NCI-H1436 treated with DMSO at 0.1 percent for 48 hours (cell line): ENCODE measurements at places on chromosomes 4 and X.

DNA sequence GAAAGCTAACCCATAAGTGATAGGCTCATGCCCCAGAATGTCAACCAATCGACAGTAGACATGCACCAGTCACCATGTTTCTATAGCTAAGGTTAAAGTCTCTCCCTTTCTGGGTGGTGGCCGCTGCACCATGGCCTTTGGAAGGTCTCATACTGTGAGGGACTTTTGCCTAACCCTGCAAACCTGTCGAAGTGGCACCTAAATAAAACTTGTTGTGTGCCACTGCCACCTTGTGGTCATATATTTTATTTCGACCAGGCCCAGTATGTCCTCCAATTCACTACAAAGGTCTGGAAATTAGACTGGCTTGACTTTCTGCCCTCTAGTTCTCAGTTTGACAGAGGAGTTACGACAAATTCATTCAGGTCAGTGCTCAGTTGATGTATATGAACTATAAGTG, 163.1 kb downstream of the SMARCA1 start:
- no peak for DNase-seq

GRCh38 chrX:143570782-143571181, 53.5 kb upstream of the SPANXN3 start:
- no peak for DNase-seq

DNA sequence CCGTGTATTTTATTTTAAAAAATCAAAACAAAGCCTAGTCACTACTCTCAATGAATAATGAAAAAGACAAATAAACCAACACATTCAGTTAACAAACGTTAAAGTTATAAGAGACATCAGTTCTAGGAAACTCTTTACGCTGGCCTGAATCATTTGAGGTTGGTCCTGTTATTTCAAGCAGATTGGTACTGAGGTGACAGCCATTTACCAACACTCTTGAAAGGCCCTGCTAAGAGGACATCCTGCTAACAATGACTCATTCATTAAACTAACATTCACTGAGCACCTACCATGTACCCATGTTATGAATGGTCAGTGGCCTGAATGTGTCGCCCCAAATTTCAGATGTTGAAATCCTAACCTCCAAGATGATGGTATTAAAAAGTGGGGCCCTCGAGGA, 57.1 kb upstream of the ADGRG2 start:
- DNase-seq, result no peak

DNA sequence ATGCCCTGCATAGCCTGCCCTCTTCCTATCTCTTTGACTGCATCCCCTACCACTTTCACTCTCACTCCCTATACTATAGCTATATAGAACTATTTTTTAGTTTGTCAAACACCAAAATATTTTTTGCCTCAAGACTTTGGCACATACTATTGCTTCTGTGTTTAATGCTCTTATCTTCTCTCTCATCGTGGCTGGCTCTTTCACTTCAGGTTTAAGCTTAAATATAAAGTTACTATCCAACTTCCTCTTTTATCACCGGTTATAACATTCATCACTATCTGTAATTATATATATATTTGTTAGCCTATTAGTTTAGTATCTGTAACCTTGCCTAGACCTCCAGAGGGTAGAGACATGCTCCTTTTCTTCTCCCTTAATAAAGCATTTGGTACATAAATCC, 11.5 kb upstream of the HMGB2 start:
- no peak for DNase-seq

DNA sequence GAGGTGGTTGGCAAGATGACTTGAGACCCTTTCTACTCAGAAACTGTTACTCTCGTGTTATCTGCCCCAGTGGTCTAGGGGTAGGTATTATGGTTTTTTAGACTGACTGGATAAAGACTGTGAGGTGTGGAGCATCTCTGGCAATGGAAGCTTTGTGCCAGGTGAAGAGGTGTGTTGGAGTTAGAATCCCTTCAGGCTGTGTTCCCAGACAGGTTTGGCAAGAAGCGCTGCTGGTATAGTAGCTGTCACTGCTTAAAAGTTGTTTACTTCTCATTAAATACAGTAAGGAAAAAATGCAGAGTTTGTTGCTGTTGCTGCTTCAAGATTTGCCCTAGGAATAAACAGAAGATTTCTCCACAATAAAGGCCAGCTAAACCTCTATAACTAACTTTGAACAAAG, 35.3 kb downstream of the AREG start:
- DNase-seq, result no peak

DNA sequence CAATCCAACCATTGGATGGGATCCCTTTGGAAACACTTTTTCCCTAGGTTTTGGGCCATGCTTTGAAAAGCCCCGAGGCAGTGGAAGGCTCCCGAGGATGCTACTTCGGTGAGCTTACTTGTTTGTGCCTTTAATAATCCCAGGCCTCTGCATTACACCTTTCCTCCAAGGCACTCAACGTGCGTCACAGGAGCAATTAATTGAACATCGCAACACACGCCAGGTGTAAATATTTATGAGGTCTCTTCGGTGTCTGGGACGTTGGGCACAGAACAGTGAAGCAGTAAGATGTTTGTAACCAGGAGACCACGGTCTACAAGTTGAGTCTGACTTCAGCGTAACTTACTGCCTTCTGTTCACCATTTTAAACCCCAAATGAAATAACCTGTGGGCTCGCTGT, 97.3 kb downstream of the CLNK start:
- DNase-seq, result no peak

DNA sequence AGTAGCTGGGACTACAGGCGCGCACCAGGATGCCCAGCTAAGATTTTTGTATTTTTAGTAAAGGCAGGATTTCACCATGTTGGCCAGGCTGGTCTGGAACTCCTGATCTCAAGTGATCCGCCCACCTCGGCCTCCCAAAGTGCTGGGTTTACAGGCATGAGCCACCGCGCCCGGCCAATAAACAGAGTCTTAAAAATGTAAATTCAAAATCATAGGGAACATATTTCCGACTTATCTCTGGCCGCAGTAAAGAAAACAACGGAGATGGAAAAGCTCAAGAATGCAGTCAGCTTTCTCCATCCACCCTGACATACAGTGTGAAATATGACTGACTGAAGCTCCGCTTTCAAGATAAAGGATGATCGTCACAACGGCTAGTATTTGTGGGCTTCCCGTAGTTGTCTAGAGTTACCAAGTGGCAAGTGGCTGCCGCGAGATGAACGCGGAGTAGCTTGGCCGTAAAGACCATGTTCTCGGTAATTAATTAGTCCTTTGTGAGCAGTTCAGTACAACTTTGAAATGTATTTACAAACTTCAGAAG, 495.1 kb upstream of the FAT1 start:
- no peak for DNase-seq

DNA sequence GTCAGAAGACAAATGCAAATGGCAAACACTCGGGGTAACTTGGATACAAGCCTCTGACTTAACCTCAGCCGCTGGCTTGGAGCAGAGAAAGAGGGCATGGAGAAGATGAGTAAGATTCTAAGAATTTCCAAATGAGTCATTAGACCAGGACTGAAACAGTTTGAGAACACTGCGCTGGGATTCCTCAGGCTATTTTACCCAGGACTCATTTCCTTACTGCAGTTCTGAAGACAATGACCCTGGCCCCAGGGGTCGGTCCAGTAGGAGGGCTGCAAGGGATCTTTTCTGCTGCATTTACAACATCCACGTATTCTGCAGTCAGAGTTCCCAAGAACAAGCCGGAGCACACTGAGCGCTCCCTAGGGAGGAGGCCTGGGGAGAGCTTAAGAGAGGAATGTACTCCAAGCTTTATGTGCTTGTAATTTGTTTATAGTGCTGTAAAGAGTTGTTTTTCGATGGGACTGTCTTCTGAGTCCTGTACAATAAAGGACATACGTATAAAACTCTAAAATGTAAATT, 27.3 kb upstream of the SORBS2 start:
- no peak for DNase-seq

DNA sequence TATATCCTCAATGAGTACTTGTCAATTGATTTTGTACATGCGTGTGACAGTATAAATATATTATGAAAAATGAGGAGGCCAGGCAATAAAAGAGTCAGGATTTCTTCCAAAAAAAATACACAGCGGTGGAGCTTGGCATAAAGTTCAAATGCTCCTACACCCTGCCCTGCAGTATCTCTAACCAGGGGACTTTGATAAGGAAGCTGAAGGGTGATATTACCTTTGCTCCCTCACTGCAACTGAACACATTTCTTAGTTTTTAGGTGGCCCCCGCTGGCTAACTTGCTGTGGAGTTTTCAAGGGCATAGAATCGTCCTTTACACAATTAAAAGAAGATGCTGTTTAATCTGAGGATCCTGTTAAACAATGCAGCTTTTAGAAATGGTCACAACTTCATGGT, at the start of gene OTC:
Gene OTC (plus strand): TSS at position 243 of the 400 bp plus-strand sequence. CDS start 93 bp downstream, at position 336.
- DNase-seq, result no peak

GRCh38 chr4:126419266-126419665, 1104.5 kb downstream of the FAT4 start:
- no peak for DNase-seq

DNA sequence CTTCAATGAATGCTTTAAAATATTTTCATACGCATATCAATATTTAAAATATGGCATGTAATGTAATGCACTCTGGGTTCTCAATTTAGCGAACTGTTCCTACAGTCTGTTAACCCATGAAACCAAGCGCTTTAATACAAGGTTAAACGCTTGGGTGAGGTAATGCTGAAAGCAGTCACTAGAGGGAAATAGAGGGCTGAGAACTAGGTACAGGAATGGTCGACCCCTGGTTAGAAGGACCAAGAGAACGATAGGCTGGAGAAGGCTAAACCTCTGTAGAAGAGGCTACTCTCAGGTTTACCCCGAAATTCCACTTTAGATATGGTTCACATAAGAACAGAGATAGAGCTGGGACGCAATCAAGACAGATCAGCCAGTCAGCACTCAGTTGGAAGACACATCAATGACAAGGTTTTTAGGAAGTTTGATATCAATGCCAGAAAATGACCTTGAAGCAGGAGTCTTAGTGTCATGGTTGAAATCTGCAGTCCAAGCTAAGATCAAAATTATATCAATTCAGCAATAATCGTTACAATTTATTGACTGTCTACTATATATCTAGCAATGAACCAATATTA, 26.9 kb downstream of the ARSJ start:
- no peak for DNase-seq

DNA sequence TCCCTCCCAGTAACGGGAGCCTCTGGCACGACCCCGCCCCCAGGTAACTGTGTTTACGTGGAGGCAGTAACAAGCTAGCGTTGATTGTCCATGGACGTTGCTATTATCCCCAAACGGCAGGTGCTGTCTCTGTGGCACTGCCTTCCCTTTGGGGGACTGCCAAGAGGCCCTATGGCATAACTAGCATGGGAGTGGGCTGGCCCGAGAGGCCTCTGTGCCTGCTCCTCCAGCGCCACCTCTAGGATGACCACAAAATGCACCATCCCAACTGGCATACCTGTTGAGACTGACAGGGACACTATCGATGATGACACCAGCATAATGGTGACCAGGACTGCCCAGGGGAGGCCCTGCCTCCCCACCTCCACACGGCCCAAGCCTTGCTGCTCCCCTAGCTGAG, 1.5 kb downstream of the SRPK3 start:
- DNase-seq, result peak; percentile 97

GRCh38 chr4:48962636-48963035, 23.4 kb upstream of the CWH43 start:
- DNase-seq, result no peak

GRCh38 chr4:134160211-134160610, 41.4 kb downstream of the PABPC4L start:
- no peak for DNase-seq

GRCh38 chr4:112348488-112349158, 51.5 kb downstream of the ALPK1 start:
- DNase-seq, result peak; percentile 21

DNA sequence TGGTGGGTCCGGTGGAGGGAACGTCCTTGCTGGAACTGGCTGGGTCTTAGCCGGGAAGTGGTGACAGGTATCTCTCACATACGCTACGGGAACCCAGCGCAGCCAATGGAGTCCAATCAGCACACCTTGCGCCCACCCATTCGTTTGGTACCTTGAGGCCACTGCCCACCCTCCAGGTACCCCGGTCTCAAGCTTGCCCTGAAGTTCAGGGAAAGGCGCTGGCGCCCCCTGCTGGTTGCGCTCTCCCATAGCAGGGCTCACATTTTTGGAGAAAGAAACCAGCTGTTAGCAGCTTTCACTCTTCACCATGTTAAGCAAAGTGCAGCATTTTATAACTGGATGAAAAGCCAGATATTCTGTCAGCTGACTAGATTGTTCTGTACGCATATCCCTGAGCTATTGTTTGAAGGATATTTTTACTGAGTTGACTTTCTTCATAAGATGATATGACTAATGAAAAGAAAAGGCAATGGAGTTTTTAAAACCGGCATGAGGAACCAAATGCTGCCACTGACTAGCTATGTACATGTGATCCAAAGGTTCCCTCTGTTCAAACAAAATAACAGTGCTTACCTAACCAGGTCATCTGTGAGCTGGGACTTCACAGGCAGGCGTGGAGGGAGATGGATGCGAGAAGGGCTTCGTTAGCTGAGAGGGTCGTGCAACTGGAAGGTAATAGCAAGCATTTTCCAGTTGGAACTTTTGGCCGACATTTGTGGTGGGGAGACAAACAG, 43.7 kb downstream of the OTOP1 start:
- DNase-seq, result no peak

DNA sequence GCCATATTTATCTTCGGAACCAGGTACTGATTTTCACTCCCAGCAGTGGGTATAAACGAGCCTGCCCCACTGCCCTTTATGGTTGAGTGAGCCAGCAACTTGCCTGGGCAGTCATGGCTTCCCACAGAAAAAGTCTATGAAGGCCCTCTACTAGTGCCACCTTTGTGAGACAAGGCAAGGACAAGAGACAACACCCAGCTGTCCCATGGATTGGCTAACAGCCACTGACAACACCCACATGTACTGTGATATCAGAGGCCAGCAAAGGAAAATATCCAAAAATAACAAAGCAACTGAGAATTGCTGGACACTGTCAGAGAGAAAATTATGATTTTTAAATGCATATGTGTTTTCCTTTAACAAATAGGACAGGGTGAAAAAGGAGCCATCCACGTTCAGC, 248.4 kb upstream of the TTC29 start:
- no peak for DNase-seq

GRCh38 chrX:39829965-39830364, 267.8 kb downstream of the BCOR start:
- DNase-seq, result no peak

DNA sequence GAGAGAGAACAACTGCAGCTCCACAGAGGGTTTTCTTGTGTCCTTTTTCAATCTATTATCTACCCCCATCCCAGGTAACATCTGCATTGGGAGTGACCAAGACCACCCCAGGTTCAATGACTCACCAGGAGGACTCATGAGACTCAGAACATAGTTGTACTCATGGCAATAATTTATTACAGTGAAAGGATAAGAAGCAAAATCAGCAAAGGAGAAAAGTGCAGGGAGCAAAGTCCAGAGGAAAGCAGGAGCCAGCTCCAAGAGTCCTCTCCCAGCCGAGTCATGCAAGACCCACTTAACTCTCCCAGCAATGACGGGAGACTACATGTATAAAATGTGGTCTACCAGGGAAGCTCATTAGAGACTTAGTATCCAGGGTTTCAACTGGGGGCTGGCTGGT, 129.5 kb upstream of the RBPJ start:
- no peak for DNase-seq

DNA sequence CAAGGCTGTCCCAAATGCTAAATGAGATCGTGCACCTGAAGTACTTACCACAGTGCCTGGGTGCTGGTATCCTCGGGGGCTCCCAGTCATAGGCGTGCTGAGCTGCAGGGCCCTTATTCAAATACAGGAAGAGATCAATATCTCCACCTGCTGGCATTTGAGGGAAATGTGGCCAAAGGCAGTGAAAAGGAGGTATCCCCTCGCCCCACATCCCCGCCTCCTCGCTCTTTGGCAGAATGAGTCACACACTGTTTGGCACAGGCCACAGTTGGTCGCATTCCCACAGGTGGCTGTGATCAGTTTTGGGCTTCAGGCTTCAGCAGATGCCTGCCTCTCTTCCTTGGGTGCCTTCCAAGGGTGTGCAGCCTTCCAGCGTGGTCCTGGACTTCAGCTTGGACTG, 28.4 kb downstream of the ZNF185 start:
- peak; percentile 16 for DNase-seq
